ENCODE measurements at places on chromosomes 12 and 14. TPM values are rescaled to one million over a fixed set of nuclear protein-coding genes. Genes with fewer than 3 reads are reported as not detected.

GRCh38 chr12:45966486-45966885 lies 23.9 kb downstream of the SCAF11 start:
- DNase-seq = peak; percentile 89

The NDUFB1 gene
- total RNA-seq = 105 TPM

DNA sequence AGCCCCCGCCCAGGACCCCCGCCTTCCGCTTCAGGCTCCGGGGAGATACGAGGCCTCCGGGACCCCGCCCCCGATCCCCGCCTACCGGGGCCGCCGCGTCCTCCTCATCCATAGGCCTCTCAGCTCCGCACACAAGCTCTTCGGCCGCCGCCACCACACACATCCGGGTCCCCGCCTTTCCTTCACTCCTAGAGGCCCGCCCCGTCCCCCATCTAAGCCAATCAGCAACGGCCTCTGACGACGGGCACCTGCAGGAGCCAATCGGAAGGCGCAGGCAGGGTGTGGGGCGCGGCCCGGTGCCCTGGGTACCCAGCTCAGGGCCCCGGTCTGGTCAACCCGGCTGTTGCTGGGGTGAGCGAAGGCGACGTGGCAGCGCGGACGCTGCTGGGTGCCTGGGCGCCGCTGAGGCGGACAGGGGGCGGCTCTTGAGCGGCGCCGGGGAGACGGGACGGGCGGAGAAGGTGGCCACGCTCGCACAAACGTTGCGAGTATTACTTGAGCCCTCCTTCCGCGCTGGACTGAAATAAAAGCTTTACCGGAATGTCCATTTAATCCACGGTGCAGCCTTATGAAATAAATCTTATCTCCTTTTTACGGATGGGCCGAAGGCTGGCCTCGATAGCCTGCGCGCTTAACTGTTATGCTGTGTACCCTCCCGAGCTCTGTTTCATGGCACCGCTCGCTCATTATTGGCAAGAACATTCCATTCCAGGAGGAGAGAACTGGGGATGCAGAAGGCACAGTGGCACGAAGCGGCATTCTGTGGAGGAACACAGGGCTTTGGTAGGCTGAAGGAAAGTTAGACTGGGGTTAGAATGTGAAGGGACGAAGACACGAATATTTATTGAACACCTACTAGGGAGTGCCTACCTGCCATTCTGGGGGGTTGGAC lies at the start of gene SPRYD3:
Gene SPRYD3, minus strand, starts transcription at position 165 of the 892 bp plus-strand sequence. Its CDS starts 57 bp downstream, at position 108.
- peak; percentile 92 for DNase-seq

The CSAD gene
- total RNA-seq = 16.7 TPM

The OR10G3 gene
- not detected for total RNA-seq

GRCh38 chr12:115569345-115570068 lies 708.0 kb downstream of the MED13L start:
- DNase-seq = peak; percentile 22

The MLXIP gene
- total RNA-seq = 62.5 TPM

DNA sequence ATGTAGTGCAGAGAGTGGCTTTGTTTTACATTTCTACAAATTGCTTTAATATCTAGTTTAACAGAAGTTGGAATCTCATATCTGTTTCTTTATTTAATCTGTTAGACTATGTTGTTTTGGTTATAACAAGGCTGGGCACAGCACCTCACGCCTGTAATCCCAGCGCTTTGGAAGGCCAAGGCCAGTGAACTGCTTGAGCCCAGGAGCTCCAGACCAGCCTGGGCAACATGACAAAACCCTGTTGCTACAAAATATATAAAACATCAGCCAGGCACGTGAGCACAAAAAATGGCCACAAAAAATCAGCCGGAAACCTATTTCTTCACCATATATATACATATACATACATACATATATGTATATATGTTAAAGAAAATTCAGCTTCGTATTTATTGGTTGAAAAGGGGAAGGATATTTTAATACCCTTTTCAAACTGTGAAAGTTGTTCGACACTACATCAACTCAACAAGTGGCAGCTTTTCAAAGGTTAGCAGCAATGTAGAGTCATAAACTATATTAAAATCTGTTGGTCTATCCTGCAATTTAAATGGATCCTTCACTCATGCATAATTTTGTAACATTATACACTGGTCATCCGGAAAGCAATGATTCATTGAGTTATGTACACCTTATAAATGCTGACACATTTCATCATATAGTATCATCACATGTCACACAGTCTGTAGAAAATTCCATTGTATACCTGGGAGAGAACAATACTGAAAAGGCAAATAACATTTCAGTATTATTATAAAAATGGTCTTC lies 7.1 kb downstream of the NR2C1 start:
- DNase-seq = no peak

- DNase-seq = peak; percentile 80
Measured at GRCh38 chr12:59452259-59452658, 143.6 kb upstream of the SLC16A7 start.

- no peak for DNase-seq
Measured at GRCh38 chr12:27336282-27336653, 3.6 kb downstream of the BMAL2 start.

DNA sequence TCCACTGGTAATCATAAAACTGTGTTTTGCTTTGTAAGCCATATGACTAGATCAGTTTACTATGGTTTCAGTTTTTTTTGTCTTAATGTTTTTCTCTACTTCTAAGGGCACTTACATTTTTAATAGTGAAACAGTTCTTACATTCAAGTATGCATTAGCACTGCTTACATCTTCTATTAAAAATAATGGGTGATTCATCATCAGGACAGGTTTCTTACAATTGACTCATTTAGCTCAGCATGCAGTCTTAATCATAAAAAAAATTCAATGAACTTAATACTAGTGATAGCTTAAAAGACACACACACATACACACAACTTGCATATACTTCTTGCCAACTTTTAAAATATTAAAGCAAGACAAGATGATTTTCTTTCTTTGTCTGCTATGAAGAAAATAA lies 845.7 kb upstream of the USP15 start:
- no peak for DNase-seq

The MMP19 gene
- 4.7 TPM for total RNA-seq

DNA sequence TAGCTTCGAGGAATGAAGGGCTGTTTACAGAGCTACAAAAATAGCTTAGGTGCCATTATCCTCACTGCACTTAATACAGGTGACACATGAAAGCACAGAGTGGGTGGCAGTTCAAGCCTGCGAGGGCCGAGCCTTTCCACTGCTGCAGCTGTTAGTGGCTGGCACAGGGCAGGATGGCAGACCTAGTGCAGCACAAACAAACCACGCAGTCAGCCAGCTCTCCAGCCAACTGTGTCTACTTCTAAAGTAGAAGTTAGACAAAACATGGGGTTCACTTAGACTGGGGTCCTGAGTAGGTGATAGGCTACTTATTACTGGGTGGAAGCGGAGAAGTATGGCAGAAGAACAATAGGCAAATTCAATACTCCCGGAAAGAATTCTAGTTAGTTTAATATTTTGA lies 95.4 kb downstream of the DUSP16 start:
- no peak for DNase-seq

GRCh38 chr12:38144049-38144448 lies 172.5 kb upstream of the ALG10B start:
- DNase-seq = no peak

The ABHD4 gene
- total RNA-seq = 46.9 TPM

The TAS2R9 gene
- not detected for total RNA-seq

The ADAM21 gene
- total RNA-seq = 0.94 TPM

Data from astrocyte (in vitro differentiated cells and primary cell).